Lower leg skin (tissue), 4 donors: ENCODE measurements at places on chromosomes 5 and 9. TPM values are rescaled to one million over a fixed set of nuclear protein-coding genes. Genes with fewer than 3 reads are reported as not detected.

GRCh38 chr9:4793459-4794395, 983 bp downstream of the RCL1 start:
- no peak for DNase-seq

- DNase-seq, result no peak
Observed at GRCh38 chr5:170623576-170624181, 119.9 kb downstream of the KCNIP1 start.

GRCh38 chr5:10679336-10679988, 81.6 kb downstream of the DAP start:
- DNase-seq, result no peak

DNA sequence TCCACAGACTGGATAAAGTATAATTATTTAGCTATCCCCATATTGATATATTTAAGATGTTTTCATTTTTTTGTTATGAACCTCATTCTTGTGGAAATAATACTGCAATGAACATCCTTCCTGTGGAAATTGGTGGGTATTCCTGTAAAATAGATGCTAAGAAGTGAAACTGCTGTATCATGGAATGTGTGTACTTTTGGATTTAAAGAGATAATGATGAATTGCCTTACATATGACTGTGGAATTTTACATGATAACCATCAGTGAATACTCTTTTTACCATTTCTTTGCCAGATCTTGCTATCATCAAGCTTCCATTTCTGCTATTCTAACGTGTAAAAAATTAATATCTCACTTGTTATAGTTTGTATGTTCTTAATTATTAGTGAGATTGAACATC, 847.9 kb downstream of the EFNA5 start:
- no peak for DNase-seq

DNA sequence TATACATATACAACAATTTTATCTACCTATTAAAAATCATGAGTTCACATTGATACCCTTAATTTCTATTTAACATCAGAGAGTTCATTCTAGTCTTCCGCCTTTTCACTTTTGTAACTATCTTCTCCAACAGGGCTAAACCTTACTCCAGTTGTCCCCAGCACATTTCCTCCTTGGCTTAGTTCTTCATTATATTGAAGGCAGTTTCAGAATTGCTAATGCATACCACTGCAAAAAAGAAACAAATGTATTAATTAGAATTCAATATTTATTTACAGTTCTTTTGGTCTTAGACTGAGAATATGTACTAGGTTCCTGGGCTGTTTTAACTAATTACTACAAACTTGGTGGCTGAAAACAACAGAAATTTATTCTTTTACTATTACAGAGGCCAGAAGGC, 132.5 kb downstream of the WDR70 start:
- no peak for DNase-seq

- no peak for DNase-seq
Observed at GRCh38 chr9:135703726-135704125, 1.7 kb downstream of the KCNT1 start.

DNA sequence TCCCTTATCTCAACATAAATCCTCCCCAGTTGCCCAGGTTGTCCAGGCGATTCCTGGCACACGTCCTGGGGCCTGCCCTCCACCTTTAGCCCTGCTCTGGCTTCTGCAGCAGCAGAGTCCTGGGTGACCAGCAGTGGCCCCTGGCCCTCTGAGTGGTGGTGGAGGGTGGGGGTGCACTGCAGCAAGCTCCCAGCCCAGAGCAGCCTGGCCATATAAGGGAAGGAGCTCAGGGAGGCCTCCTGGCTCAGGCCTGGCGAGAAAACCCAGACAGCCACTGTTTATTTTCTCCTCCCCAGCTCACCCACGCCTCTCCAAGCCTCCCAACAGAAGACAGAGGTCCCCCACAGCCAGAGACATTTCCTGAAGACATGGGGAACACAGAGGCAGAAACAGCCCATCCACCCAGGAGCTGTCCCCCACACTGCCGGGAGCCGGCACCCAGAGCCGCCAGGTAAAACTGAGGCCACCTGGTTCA, 44.7 kb upstream of the IL17B start:
- no peak for DNase-seq

GRCh38 chr5:150219142-150219541, 29.3 kb downstream of the SLC6A7 start:
- no peak for DNase-seq

DNA sequence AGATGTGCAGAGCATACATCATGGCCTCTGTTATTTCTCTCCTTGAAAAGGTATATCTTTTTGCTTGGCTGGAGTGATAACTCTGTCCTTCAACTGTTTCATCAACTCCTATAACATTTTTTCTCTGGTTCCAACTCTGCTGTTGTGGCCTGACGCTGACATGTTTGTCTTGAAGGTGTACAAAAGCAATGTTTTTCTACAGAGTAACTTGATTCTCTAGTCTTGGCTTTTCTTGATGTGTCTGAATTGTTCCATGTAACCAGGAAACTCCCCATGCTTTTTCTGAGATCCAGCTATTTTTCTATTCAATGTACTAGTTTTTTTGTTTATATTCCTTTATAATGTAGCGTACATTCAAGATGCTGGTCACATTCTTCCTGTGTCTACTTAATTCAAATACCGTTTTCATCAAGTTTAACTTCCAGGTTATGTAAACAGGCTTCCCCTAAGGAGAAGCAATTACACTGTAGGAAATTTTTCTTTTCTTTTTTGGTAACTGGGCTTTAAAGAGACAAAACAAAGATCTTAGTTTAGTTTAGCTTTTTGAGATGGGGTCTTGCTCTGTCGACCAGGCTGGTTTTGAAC, 6.7 kb upstream of the CPLANE1 start:
- no peak for DNase-seq

DNA sequence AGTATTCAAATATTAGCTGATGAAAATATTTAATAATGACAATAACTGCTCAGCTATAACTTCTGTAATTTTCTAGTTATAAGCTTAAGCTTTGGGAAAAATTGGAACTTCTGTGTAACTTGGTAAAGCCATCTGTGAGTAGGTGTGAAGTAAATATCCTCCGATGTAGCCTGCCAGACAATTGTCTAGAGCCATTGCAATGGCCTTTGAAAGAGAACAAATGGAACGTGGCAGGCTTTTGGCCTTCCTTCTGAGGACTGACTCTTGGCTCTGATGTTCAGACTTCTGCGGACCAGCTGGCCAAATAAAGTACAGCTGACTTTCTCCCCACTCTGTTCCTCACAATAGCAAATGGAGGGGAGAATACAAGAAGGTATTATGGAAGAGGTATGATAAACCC, 203.4 kb upstream of the NMUR2 start:
- no peak for DNase-seq

DNA sequence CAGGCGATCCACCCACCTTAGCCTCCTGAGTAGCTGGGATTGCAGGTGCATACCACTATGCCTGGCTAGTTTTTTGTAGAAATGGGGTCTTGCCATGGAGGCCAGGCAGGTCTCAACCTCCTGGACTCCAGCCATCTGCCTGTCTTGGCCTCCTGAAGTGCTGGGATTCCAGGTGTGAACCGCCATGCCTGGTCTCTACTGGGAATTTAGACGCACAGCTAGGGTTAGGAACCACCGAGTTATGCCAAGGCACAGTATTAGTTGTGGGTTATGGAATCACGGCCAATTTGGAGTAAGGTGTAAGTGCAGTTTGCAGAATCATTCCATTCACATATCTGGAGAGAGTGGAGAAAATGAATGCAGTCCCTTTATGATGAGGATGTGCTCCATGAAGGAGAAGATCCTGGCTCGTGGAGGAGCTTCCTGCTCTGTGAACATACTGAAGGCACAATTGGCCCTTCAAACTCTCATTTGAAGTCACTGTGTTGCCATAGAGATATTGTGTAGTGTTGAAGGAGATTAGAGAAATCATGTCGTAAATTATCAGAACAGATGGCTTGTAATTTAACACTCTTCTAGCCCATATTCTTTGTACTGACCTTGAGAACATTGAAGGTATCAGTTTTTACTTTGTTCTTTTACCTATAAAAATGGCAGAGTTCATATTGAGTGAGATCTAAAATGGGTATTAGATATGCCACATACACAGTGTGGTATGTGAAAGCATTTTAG, 18.8 kb downstream of the TRIO start:
- no peak for DNase-seq

DNA sequence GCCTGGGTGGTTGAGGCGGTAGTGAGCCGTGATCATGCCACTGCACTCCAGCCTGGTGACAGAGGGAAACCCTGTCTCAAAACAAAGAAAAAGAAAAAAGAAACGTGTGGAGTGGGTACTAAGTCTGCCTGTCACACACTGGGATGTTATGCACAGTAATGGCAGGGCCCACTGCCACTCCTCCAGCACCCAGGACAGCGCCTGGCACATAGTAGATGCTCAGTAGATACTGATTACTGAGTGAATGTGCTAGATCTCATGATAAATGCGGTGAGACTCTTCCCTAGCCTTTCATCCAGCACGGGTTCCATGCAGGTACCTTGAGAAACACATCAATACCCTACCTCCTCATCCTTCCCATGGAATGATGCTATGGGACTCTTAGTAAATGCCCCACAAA, 87.4 kb upstream of the HSPA9 start:
- DNase-seq, result peak; percentile 60

GRCh38 chr5:80608731-80609130, 38.7 kb upstream of the ANKRD34B start:
- DNase-seq, result no peak

DNA sequence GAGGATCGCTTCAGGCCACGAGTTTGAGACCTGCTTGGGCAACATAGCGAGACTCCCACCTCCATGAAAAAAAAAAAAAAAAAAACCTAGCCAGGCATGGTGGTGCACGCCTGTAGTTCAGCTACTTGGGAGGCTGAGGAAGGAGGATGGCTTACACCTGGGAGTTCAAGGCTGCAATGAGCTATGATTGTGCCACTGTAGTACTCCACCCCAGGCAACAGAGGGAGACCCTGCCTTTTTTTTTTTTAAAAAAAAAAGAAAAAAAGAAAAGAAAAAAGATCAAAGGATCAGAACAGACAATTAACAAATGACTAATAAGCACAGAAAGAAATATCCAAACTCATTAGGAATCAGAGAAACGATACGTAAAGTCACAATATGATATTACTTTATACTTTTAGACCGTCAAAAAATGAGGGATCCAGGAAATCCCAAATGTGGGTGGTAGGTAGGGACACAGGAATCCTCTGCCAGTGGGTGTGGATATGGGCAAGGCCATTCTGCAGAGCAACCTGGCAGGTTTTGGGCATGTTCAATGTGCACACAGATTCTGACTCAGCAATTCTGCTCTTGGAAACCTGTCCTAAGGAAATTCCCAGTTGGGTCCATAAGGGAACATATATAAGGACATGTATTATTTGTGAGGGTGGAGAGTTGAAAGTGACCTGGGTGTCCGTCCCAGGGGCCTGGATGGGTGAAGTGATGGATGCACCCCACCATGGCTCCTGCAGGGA, 144.7 kb upstream of the TBC1D2 start:
- no peak for DNase-seq

Gene SLC4A9
- 1.4 TPM for total RNA-seq

Gene WDR70
- total RNA-seq, result 25.5 TPM

Gene GRXCR2
- 0.69 TPM for total RNA-seq

Gene LSM11
- 3.8 TPM for total RNA-seq

Gene EXOSC2
- 18.8 TPM for total RNA-seq

Gene KLHL3
- 2.5 TPM for total RNA-seq

Gene SLC36A2
- not detected for total RNA-seq

Gene QRFP
- total RNA-seq, result not detected
